ENCODE measurements at places on chromosomes 2 and 18. TPM values are rescaled to one million over a fixed set of nuclear protein-coding genes. Genes with fewer than 3 reads are reported as not detected.

CHRNG gene
- not detected for total RNA-seq

MBD2 gene
- total RNA-seq = 134 TPM

TRAPPC8 gene
- 40.1 TPM for total RNA-seq

DHRS9 gene
- not detected for total RNA-seq

DSC2 gene
- not detected for total RNA-seq

CAD gene
- total RNA-seq = 39.7 TPM

DBI gene
- 142 TPM for total RNA-seq

MZT2B gene
- total RNA-seq = 422 TPM

COLEC12 gene
- total RNA-seq = not detected

SLC14A1 gene
- total RNA-seq = 2.7 TPM

PLEKHA3 gene
- 28.7 TPM for total RNA-seq

UGT1A8 gene
- not detected for total RNA-seq

ERCC3 gene
- total RNA-seq = 51.9 TPM

SEPTIN2 gene
- 290 TPM for total RNA-seq

FAM110C gene
- 5.1 TPM for total RNA-seq

RAD51AP2 gene
- total RNA-seq = not detected

NPPC gene
- total RNA-seq = not detected

C2orf78 gene
- not detected for total RNA-seq

CENPA gene
- total RNA-seq = 39.5 TPM

EFR3B gene
- not detected for total RNA-seq

SPHKAP gene
- total RNA-seq = not detected

GNLY gene
- 569 TPM for total RNA-seq

SNRNP27 gene
- 63.3 TPM for total RNA-seq

WNT10A gene
- 0.70 TPM for total RNA-seq

PLGLB1 gene
- 2.8 TPM for total RNA-seq

Measured in activated CD4-positive, alpha-beta memory T cell treated with anti-CD3 and anti-CD28 coated beads, Interleukin-2, amount 10 ng/mL, durations not matched to agents 7 days and 5 days (primary cell).